ENCODE measurements at places on chromosomes 1 and 21.

DNA sequence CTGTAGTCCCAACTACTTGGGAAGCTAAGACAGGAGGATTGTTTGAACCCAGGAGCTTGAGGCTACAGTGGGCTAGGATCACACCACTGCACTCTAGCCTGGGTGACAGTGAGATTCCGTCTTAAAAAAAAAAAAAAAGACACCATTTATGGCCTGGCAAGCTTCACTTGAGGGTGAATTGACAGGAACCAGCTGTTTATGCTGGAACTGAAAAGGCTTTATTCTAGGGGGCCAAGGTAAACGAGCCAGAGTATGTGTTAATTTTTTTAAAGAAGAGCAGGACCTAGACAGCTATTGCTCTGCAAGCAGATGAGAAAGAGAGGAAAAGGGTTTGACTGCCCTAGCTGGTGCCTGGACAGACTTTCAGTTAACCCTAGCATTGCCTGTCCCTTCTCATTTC lies 37.0 kb downstream of the S100A6 start:
- no peak for DNase-seq

GRCh38 chr1:99236756-99237155 lies 27.5 kb upstream of the PLPPR4 start:
- no peak for DNase-seq

DNA sequence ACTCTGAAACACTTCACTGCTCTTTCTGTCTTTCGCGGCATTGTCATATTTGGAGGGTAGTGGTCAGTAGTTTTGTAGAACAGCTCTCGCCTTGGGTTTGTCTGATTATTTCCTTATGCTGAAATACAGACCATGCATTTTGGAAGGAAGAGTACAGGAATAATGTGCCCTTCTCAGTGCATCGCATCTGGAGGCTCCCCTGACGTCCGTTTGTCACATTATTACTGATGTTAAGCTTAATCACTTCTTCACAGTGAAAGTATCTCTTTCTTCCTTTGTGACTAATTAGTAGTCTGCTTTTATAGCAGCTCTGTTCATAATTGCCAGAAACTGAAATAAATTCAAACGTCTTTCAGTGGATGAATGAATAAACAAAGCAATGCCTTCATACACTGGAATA lies 85.7 kb upstream of the CXADR start:
- DNase-seq = no peak

DNA sequence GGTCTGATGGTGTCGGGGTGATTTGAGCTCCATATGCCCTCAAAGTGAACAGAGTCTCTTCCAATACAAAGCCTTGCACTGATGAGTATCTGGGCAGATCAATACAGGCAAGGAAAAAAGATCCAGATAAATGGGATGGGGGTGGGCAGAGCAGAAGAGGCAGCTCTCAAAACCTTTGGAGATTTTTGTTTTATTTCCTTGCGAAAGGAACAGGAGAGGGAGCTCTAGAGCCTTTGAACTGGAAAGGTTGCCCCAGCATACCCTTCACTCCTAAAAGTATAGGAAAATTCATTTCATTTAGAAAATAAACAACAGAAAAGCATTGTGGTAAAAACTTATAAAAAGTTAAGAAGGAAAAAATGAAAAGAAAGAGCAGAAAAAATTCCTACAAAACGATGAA lies 31.4 kb upstream of the OLIG2 start:
- DNase-seq = peak; percentile 22

DNA sequence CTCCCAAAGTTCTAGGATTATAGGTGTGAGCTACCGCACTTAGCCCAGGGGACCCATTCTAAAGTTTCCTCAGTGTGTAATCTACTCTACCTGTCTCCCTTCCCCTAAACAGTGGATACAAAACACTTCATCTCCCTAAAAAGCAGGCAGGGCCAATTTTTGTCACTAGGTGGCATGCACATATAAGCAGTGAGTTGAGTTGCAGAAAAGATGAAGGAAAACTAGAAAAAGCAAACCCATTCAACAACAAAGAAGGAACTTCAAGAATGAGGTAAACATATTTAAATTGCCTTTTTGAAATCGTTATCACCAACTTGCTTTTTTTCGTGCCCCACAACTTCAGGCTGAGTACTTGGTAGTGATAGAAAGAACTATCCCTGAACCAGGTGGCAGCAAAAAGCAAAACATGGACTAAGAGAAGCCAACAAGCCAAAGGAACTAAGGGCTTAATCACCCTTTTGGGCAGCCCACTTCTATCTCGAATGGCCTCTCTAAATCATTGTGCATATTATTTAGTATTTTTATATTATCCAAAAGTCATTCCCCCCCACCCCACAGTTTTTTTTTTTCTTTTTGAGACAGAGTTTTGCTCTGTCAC lies 19.7 kb upstream of the ALDH9A1 start:
- DNase-seq = peak; percentile 59

DNA sequence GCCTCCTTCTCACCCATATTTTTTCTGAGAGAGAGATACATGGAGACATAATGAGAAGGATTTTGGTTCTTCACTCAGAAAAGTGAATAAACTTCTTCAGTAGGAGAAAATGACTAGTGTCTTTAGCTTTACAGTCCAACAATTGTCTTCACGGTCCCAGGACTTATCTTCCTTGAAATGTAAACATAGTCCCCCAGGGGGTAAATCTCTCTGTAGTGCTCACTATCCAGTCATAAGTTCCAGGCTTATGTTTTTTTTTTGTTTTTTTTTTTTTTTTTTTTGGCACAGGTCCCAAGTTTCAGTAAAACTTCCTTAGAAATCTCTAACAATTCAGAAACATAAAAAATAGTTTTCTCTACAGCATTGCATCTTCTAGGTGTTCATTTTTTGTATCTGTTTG lies 890.2 kb upstream of the B3GALT2 start:
- DNase-seq = no peak

GRCh38 chr21:37828556-37828955 lies 87.7 kb downstream of the KCNJ6 start:
- no peak for DNase-seq

DNA sequence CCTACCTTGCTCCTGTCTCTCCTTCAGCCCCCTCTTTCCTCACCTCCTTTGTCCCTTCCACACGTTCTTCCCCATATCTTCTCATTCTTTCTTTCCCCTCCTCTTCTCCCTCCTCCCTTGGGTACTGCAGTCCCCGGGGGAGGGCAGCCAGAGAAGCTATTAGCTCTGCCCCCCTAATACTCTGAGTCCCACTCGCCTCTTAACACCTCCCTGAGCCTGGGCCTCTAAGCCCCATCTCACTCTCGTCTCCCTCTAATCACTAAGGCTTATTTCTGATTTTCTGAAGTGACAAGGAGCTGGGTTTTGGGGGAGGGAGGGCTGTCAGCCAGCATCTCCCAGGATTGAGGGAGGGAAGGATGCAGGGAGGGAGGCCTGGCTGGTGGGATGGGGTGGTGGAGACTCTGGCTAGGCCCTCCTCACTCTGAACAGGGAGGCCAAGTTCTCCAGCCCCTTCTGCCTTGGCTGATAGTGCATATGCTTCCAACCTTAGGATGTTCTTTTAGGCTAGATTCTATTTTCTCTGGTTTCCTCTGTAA lies 25.6 kb upstream of the DMBX1 start:
- DNase-seq = no peak

DNA sequence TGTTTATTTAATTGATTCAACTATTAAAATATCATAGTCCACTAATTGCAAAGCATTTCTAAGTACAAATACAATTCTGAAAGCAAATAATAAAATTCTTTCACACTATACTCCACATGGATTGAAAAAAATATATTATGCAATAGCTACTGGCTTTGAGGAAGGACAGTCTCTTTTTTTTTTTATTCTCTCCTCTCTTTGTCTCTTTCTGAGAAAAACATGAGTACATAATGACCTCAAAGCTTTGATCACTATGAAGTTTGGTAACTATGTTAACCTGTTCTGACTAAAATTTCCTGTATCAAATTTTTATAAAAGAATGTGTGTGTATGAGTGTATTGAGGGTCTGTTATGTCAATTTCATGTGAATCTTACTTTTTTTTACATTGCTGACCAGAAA lies 96.2 kb downstream of the RGS2 start:
- no peak for DNase-seq

DNA sequence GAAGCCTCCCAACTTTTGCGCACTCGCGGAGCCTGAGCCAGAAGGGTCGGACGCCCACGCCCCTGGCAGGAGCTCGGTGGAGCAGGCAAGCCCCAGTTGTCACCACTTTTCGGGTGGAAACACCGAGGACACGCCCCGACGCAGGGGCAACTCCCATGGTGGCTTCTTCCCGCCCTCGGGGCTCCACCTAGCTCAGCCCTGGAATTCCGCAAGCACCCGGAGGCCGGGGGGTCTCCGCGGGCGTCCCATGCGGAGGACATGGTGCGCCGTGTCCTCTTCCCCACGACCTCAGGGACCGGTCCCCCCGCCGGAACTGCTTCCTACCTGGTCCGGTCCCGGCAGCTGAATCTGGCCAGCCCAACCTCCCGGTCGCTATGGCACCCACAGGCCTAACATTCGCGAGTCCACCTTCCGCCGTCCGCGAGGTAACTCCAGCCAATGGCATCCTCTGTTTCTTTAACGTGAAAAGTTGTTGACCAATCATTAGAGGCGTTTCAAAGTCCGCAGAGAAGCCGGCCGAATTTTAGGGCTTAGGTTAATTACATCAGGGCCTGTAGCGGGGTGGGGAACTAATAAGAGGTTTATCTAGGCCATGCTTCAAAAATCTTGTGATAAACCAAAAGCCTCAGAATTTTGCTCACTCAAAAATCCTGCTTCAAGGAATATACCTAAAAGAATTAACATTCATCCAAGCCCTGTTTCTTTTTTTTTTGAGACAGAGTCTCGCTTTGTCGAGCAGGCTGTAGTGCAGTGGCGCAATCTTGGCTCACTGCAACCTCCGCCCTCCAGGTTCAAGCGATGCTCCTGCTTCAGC lies at the start of gene STPG1:
Gene STPG1, minus strand, starts transcription at position 433 of the 814 bp plus-strand sequence. CDS start 12,394 bp downstream, outside the sequence.
- peak; percentile 86 for DNase-seq

DNA sequence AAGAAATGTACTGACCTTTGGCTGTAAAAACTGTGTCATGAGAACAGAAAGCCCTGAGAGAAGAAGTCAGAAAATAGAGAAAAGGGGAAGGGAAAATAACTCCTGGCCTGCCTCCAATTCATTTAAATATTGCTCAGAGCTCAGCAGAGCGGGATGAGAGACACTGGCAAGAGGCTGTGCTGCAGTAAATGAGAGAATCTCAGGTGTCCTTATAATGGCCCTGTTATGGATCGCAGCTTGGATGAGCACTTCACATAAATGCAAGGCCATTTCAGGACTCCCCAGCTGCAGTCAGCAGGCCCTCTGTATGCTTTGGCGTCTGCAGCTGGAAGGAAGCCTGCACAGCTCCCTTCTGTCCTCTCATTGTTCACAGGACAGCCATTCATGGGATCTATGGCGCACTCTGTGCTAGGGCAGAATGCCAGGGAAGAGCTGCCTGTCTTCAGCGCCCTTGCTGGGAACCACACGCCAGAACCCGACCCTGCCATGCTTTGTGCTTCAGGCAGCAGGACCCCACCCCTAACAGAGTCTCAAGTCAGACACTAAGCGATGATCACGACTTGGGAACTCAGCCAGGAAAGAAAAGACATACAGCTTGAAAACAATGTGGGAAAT lies 20.7 kb upstream of the ABCB10 start:
- no peak for DNase-seq

- DNase-seq = no peak
These were observed 35.1 kb upstream of the ADORA3 start for GRCh38 chr1:111538343-111539025.

DNA sequence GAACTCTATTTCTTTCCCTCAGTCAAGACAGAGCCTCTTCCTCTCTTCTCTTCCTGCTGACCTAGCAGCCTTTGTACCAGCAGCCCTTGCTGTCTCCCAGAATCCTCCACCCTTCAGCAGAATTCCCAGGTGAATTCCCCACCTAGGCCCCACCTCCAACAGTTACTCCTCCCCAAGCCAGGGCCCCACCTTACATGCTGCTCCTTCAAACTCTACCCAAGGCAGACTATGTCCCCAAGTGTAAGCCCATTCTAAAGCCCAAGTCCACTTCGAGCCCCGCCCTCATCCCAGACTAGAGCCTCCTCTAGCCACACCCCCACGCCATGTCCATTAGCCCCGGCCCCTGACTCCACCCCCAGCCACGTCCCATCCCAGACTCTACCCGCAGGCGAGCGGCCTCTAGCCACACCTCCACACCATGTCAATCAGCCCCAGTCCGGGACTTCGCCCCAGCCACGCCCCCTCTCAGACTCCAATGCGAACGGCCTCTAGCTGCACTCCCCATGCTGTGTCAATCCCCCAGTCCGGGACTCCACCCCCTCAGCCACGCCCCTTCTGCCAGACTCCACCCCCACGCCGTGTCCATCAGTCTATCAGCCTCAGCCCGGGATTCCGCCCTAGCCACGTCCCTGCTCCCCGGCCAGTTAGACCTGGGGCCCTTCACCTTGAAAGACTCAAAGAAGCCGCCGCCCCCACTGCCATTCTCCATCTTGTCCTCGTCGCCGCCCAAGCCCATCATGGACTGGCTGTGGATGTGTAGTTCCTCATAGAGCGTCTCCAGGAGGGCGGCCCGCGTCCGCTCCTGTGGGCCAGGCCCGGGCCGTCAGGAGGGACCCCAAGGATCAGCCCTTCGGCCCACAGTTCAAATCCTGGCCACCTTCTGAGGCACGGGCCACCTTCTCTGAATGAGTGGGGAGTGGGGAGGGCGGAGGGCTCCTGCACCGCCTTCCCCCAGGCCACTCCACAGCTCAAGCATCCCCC lies 61.3 kb downstream of the RAP1GAP start:
- DNase-seq = peak; percentile 83

- no peak for DNase-seq
These were observed 6.0 kb downstream of the RGS2 start for GRCh38 chr1:192814805-192815204.

GRCh38 chr1:54159733-54160316 lies 7.0 kb upstream of the CDCP2 start:
- no peak for DNase-seq

DNA sequence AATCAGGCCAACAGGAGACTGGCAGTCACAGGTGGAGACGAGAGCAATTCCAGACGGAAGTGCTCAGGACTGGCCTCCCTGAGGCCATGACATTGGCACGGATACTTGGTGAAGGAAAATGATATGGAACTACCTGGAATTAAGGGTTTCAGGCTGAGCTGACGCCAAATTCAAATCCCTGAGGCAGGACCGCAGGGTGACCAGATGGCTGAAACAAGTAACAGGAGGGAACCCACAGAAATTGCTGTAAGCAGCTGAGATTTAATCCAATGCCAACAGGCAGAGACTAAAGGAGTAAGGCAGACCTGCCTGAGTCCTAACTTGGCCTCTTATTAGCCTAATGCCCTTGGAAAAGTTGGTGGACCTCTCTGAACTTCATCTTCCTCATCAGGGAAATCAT lies 76.2 kb downstream of the ERG start:
- DNase-seq = no peak

GRCh38 chr21:16676391-16676790 lies 836.5 kb upstream of the CXADR start:
- no peak for DNase-seq

DNA sequence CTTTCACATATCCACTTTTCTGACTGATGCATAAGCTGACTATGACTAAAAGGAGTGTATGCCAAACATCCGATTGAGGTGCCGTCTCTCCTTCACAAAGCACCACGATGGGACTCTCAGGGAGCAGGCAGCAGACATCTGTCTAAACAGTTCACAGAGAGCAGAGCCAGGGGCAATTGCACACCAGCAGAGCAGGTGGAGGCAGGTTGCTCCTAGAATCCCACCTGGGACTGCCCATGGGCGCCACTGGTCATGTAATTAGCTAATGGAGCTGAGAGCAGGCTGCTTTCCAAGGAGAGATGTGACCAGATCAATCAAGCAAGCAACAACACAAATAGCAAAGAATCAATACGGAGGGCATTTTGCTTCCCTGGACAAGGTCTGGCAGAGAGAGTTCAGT lies 30.5 kb upstream of the COA6 start:
- no peak for DNase-seq
